Activated naive CD4-positive, alpha-beta T cell treated with anti-CD3 and anti-CD28 coated beads, Interleukin-2, amount 50 U/mL, for 16 hours (primary cell): ENCODE measurements at places on chromosomes 13 and 19.

DNA sequence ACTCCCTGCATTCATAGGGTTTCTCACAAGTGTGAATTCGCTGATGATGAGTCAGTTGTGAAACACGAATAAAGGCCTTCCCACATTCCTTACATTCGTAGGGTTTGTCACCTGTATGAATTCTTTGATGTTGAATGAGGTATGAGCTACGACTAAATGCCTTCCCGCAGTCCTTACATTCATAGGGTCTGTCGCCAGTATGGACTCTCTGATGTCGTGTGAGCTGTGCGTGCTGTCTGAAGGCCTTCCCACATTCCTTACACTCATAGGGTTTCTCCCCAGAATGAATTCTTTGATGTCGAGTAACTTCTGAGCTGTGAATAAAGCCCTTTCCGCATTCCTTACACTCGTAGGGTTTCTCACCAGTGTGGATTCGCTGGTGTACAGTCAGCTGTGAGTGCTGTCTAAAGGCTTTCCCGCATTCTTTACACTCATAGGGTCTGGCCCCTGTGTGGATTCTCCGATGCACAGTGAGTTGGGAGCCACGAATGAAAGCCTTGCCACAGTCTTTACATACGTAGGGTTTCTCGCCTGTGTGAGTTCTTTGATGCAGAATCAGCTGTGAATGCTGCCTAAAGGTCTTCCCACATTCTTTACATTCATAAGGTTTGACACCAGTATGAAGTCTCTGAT lies 30.5 kb upstream of the COX7A1 start:
- DNase-seq: no peak

GRCh38 chr19:57334191-57334590 lies 13.9 kb downstream of the ZNF543 start:
- DNase-seq: no peak

GRCh38 chr13:26979334-26979733 lies 192.3 kb downstream of the USP12 start:
- no peak for DNase-seq

DNA sequence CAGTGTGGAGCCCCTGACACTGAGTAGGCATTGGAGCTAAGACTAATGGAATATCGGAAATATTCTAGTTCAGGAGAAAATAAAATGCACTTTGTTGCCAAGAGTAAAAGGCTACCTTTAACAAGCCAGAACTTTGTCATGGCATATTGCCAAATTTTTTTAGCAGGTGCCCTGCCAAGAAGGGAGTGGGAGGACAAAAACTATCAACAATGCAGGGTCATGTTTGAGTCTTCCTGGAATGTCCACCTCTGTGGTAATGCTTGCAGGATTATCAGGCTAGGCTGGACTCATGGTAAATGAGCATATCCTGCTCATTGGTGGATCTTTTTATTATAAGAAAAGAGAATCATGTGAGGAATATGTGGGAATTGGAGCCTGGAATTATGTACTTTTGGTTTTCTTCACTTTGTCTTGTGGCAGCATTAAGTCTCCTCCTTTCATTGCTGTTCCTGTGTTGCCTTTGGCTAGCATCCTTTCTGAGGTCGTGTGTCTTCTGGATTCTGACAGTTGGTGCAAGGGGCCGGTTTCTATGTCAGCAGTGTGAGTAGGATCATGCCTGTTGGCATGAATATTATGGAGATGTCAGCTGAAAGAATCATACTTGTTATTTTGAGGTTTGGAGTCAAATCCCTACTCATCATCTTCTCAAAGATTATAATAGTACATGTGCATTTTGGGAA lies 122.9 kb upstream of the SPRY2 start:
- no peak for DNase-seq

- DNase-seq: peak; percentile 34
Observed at GRCh38 chr19:50909240-50910070, 1.7 kb downstream of the KLK4 start.

DNA sequence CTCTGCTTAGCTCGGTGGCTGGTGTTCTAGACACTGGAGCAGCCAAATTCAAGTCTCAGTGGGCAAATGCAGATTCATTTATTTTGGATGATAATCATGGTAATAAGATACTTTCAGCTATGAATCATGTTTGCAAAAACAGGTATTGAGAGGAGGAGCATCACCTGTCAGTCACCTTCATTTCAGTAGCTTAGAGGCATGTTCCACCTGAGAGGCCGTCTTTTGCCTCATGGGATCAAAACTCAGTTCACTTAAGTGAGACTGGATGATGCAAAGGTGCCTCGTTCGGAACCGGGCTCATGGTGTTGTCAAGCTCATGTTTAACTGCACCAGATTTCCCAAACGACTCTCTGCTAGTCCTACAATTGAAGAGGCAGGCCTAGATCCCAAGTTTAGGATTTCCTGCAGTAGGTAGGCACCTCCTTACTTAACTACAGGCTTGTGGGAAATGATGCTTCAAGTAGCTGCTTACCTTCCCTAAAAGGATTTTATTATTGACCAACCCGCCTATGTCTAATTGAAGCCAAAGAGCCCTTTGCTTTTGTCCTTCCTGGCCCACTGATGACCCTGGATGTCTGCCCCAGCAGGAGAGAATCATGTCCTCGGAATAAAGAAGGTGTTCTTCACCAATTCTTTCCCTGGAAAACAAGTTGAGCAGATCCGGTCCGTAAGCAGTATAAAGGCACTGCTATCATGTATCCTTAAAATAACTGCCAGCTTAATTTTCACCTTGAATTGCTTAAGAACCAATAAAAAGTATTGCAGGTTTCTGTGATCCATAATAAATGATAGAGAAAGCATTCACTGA lies 60.0 kb downstream of the ZAR1L start:
- DNase-seq: no peak

DNA sequence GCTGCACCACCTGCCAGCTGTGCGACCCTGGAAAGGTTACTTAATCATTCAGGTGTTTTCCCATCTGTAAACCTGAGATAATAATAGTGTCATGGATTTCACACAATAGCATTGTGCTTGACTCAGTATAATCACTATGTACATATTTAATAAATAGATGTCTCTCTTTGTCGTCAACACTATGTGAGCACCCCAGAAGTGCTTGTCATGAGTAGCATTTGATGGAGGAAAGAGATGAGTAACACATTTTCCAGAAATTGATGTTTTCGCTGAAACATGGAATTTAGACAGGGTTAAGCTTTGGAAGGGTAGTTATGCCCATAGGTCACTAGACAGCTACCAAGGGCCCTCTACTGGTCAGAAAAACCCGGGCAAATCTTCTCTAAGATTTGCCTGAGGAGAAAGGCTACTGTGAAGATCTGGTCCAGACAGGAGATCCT lies 9.5 kb upstream of the MBNL2 start:
- no peak for DNase-seq

DNA sequence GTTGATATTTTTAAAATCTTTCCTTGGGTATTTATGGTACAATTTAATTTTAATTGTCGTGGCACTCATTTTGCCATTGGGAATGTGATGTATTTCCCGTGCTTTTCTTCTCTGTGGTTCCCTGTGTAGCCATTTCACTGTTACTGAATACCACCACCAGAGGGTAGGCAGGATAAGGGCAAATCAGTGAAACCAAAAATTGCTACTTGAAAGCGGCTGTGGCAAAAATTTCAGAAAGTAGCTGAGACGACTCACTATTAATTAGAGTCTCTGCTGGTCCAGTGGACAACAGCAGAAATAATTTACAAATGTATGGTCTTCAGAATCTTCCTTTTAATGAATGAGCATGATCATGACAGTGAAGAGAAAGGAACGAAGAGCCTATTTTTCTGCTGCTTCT lies 34.4 kb upstream of the MIR17HG start:
- no peak for DNase-seq

- no peak for DNase-seq
Observed at GRCh38 chr19:51227326-51227725, 2.4 kb downstream of the CD33 start.

- no peak for DNase-seq
Observed at GRCh38 chr19:42113641-42114348, 18.5 kb downstream of the POU2F2 start.
